Activated CD4-positive, alpha-beta T cell treated with anti-CD3 and anti-CD28 coated beads for 4 hours (primary cell): ENCODE measurements at places on chromosomes 3 and 15.

DNA sequence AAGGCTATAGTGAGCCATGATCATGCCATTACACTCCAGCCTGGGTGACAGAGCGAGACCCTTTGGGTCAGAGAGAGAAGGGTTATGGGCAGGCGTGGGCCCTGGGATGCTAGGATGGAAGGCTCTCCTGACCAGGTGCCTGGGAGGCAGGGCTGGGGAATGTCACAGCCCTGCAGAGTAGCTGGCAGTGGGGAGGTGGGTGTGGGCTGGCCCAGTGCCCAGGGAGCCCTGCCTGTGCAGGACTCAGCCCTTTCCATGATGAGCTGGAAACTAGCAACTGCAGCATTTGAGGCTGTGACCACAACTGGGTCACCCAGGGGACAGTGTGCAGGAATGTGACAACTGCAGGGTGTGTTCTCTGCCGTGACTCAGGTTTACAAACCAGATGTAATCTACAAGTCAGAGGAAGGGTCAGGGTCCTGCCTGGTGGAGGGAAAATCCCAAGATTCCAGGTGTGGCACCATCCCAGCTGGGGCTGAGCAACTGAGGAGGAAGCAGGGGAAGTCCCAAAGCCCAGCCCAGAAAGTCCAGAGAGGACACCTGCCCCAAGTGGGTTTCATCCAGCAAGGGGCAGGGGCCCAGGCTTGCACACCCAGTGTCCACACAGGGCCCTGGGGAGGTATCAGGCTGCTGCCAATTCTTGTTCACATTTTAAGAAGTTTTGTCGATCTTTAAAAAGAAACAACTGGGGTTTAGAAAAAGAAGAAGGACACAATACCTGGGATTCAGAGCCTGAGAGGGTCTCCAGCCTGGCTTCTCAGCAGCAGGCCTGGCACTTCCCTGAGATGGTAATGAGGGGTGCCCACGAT, 45.5 kb downstream of the SLC28A1 start:
- no peak for DNase-seq

- DNase-seq: no peak
These were observed 525.5 kb downstream of the ZIC1 start for GRCh38 chr3:147934451-147935180.

- no peak for DNase-seq
These were observed 145.2 kb upstream of the NUDT16 start for GRCh38 chr3:131236421-131236820.

- no peak for DNase-seq
These were observed 3.9 kb downstream of the CLCN2 start for GRCh38 chr3:184357248-184358123.
